NCI-H1417 treated with DMSO at 0.1 percent for 48 hours (cell line): ENCODE measurements at places on chromosomes 4 and X.
A peak's percentile ranks its signal among the peaks of the same experiment; 100 is the strongest.

DNA sequence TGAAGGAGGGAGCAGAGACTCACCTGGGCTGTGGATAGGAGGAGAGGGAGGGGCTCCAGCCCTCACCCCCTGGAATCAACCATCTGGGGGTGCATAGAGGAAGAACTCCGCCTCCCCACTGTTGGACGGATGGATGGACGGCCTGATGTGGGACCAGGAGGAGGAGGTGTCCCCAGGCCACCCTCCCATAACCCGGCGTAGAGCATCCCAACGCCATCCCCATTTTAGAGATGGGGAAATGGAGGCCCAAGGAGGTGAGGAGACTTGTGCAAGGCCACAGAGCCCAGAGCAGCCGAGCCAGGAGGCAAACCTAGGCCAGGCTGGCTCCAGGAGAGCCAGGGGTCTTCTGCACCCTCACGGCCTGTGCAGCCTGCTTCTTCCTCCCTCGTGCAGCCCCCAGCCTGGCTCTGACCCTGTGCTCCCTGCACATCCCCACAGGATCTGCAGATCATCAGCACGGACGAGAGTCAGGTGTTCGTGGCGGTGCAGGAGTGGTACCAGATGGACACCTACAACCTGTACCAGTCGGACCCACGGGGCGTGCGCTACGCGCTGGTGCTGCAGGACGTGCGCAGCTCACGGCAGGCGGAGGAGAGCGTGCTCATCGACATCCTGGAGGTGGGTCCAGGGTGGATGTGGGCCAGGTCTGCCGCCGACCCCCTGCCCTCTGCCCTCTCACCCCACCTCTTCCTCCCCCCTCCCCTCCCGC is 241.0 kb upstream of the PSAPL1 start:
- DNase-seq, result no peak

- DNase-seq, result no peak
These were observed 20.5 kb downstream of the COMMD8 start for GRCh38 chr4:47442980-47443379.

- peak; percentile 43 for DNase-seq
These were observed 317.1 kb downstream of the DCTD start for GRCh38 chr4:182600093-182600492.

GRCh38 chr4:120977435-120977997 is 55.0 kb upstream of the PRDM5 start:
- DNase-seq, result no peak

- no peak for DNase-seq
These were observed 19.1 kb downstream of the RNF212 start for GRCh38 chr4:1094336-1094690.

- no peak for DNase-seq
These were observed 624.8 kb upstream of the ATOH1 start for GRCh38 chr4:93203708-93204107.

GRCh38 chrX:102155806-102156179 is at the start of gene BEX5:
Gene BEX5 (minus strand): TSS chrX:102155977. CDS start chrX:102154265, 1,712 bp downstream.
- peak; percentile 25 for DNase-seq

DNA sequence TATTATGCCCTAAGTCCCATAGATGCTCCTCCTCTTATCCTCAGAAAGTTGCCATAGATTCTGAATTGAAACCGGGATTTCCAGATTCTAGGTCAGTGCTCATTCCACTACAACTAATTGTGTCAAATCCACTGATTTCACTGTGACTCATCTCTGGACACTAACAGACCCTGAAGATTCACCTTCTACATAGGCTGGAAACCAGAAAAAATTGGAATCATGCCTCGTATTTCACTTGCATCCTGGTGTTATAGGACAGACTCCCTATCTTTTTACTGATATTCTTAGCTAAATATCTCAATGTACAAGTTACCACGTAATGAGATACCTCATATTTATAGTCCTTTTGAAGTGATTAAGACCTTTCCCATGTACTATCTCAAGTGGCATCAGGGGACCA is 36.7 kb downstream of the CLNK start:
- no peak for DNase-seq

- no peak for DNase-seq
These were observed 14.1 kb upstream of the SEC24D start for GRCh38 chr4:118849867-118850487.

- no peak for DNase-seq
These were observed 25.6 kb downstream of the ATP10D start for GRCh38 chr4:47510506-47511143.

DNA sequence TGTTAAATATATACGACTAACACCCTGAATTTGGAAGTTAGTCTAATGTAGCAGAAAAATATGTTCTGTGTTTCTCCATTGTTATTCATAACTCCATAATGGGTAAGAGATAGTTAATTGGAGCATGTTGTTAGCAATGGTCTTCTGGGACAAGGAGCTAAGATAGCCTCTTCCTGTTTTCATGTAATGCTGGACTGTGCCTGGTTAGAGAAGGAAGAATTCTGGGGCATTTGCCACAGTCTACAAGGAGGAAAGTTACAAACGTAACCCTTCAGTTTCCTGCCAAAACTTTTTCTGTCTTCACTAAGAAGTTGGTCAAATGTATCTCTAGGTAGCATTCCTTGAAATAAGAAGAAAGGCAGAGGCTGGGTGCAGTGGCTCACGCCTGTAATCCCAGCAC is 5.8 kb downstream of the PRDX4 start:
- no peak for DNase-seq

DNA sequence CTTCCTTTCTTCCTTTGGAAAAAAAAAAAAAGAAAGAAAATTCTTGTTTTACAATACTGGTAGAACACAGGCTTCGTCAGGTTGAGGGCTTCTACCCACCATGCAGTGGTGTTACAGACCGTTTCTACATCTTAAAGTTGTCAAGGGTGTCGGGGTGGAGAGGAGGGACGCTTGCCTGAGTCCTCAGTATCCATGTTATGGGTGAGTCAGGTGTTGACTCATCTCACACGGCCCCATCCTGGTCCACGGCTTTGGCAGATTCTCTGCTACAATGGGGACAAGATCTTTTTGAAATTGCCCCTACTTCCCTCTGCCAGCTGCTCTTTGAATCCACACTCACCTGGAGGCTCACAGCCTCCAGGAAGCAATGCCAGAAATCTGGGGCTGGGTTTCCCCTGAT is 310.3 kb upstream of the ZFP42 start:
- DNase-seq, result no peak

DNA sequence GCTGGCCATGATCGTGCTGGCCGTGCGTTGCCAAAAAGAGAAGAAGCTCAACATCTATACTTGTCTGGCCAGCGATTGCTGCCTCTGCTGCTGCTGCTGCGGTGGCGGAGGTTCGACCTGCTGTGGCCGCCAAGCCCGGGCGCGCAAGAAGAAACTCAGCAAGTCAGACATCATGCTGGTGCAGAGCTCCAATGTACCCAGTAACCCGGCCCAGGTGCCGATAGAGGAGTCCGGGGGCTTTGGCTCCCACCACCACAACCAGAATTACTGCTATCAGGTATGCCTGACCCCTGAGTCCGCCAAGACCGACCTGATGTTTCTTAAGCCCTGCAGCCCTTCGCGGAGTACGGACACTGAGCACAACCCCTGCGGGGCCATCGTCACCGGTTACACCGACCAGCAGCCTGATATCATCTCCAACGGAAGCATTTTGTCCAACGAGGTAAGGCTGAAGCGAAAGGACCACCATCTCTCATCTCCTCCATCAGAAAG is 3.3 kb downstream of the PCDH10 start:
- DNase-seq, result no peak

DNA sequence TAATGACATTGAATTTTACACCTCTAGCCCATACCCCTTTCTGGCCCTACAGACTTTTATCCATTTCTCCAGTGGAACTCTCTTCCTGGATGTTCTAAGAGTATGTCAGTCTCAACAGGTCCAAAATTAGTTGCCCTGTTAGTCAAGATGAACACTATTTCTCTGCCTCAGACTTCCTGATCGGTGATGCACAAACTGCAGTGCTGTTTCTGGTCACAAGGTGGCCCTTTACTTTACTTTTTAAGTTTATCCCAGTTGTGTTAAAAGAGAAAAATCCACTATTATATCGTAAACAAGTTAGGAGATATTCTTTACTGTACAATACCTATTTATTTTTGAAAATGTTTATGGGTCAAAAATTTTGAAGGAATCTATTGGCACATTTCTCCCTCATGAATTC is 13.1 kb downstream of the TCEAL7 start:
- no peak for DNase-seq

- no peak for DNase-seq
These were observed 609 bp upstream of the BCORL1 start for GRCh38 chrX:129981752-129982299.

GRCh38 chr4:60611762-60612496 is 588.2 kb upstream of the ADGRL3 start:
- DNase-seq, result no peak

DNA sequence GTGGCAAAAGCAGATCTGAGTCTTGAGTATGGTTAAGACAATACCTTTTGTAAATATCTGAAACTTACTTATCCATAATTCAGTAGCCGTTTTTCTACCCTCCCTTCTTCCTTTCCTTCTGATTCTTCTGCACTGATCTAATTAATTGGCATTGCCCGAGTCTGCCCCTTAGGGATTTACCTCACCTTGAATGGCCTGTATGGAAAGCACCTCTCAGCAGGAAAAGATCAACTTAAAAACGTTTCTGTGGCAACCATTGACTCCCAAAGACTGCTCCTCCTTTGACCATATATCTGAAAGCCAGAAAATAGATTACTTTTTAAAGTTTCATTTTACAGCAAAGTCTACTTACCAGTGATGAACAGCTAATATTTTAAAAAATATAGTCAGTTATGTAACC is 496.5 kb upstream of the LCORL start:
- peak; percentile 23 for DNase-seq

DNA sequence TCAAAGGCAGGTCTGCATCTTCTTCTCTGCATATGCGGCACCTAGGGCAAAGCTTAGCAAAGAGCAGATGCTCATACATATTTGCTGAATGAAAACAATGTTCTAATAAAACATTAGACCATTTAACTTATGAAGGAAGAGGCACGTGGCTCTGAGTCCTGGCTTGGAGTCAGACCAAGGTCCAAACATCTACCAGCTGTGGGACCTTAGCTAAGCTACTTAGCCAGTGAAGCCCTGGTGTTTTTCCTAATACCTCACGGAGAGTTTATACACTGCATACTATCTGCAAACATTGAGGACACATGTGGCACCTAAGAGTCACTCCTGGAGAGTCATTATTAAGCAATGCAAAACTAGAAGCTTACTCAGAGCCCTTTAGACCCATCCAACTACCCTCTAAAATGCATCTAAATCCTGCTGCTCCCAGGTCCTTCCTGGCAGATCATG is 9.0 kb downstream of the PDGFC start:
- no peak for DNase-seq

DNA sequence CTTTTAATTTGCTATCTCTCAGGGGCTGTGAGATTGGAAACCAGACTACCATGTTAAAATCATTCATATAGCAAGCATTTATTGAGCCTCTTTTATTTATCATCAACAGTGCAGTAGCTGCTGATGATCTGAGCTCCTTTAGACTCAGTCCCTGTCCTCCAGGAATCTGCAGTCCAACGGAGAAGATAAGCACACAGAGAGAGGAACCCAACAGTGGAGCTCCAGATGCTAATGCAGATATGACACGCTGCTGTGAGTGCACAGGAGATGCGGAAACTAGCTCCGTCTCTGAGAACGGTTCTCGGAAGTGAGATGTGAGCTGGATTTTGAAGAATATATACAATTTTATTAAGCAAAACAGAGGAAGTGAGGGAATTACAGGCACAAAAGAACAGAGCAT is 35.4 kb downstream of the DCHS2 start:
- no peak for DNase-seq

- no peak for DNase-seq
These were observed 95.7 kb upstream of the NKX1-1 start for GRCh38 chr4:1501754-1502500.

GRCh38 chr4:14100349-14100748 is 472.8 kb upstream of the BOD1L1 start:
- DNase-seq, result no peak

- DNase-seq, result no peak
These were observed 527 bp downstream of the NOA1 start for GRCh38 chr4:56976837-56977320.

DNA sequence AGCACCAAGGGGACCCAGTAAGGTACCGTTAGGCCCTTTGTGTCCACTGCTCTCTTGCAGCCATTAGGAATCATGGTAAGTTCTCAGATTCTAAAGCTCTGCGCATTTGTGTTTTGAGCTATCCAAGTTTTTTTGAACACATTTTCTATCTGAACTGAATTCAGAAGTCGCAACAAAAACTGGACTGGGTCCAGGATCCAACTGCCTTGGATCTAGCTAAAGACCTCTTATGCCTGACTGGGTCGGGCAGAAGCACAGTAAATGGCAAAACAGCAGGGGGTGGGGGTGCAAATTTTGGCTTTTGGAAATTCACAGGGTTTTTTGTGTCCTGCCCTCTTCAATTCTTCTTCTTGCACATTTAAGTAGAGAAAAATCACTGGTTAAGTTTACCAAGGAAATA is 30.0 kb downstream of the RCHY1 start:
- no peak for DNase-seq

- no peak for DNase-seq
These were observed 10.4 kb upstream of the CLCN4 start for GRCh38 chrX:10146346-10146745.

DNA sequence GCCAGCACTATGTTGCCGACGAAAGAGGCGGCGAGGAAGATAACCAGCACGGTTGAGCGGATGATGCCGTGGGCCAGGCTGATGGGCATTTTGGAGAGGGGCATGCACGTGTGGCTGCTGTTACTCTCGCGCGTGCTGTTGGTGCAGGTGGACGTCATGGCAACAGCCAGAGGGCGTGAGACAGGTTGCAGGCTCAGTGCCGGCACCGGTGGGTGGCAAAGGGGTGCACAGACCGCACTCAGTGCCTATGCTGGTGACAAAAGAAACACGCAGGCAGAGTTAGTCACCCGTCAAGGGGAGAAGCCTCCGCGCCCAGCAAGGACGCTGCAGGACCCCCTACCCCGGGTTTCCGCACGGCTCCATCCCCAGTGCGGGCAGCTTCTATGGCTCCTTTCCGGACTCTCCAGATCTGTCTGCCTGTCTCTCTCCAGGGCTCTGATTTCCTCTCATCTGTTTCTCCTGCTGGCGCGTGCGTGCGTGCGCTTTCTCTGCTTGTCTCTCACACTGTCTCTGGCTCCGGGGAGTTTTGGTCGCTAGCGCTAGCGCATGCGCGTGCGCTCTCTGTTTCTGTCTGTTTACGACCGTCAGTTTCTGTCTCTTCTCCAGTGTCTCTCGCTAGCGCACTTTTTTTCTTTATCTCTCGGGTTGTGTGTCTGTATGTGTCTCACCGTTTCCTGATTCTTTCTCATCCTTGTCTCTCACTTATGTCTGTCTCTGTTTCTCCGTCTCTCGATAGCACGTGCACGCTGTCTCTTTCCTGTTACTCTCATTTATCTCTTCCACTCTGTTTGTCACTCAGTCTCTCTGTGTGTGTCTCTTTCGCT is 2.1 kb downstream of the GPR101 start:
- DNase-seq, result peak; percentile 2

GRCh38 chr4:137794764-137795254 is 262.5 kb upstream of the PCDH18 start:
- no peak for DNase-seq

GRCh38 chr4:120005527-120005926 is 61.1 kb downstream of the MAD2L1 start:
- DNase-seq, result no peak
